ENCODE measurements at places on chromosomes 6 and 20.

DNA sequence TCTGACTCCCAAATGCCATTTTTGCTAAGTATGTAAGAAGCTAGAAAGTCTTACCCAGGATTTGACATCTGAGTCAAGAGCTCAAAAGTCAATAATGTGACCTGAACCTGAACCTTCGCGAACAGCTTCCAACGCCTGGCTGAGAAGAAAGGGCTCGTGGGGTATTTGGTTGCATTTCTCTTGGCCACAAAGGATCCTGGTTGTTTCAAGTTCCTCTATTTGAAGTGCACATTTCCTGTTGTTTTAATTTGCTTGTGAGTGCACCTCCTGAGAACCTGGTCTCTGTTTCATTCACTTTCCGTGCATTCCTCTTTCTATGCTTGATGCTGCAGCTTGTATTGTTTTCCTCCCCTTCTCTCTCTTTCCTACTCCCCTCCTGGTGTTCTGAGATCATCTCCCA is 212.5 kb downstream of the FOXA2 start:
- no peak for DNase-seq

DNA sequence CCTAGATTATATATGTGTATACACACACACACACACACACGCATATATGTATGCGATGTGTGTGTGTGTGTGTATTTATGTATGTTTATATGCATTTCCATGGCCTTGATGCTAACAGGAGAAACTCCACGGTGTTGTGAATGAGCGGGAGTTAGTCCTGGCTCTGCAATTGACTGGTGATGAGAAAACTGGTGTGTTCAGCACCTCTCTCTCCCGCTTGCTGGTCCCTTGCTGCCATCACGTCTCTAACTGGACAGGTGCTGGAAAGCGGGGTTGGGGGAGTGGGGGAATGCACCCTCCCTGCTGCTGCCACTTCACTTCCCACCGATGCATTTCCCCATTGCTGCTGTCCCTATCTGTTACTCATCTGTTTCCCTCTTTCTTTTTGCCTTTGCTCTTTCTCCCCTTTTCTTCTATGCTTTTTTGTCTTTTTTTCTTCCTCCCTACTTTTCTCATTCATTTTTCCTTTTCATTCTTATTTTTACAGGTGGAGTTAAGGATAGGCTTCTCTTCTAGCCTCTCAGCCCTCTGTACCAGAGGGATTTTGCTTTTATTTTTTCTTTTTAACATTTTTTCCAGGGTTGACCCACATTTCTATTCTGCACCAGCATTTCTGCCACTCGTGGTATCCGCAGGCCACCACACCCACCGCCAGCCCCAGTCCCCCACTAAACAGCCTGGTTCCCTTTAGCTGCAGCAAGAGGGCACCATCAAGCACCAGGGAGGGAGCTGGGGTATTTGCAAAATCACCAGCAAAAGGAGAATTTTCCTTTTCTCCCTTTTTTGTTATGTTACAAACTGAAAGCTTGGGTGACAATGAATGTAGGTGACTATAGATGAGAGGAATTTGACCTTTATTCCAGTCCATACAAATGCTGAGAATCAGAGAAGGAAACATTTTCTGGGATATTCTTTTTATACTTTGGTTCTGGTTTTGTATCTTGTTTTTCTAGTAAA is 115.6 kb downstream of the TCP11 start:
- no peak for DNase-seq

GRCh38 chr6:163302747-163303146 is 111.8 kb upstream of the QKI start:
- no peak for DNase-seq

DNA sequence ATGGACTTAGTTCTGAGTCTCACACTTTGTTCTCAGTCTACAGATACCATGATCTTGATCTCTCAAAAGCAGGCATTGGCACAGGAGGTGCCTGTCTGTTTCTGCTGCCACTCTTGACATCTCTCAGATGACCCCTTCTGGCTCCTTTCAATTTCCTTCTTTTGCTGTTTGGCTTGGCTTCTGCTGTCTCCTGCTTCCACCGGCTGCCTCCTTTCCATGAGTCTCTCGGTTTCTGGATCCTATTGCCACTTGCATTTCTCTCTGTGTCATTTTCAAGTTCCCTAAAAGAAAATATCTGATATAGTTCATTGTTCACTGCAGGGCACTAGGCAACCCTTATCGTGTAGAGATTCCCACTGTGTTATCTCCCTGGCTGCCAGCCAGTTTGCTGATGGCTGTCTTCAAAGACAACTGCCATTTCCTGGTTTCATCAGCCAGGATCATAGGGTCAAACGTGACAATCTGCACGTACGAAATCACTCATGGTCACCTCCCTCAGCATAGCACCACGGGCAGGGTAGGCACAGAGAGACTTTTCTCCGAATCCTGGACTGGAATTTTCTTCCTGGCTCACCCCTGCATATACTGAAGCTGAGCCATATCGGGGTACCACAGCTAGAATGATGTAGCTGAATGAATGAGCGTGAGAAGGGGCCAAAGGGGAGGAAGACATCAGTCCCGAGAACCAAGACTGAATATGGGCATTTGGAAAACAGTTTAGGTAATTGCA is 144.6 kb upstream of the TMEM170B start:
- DNase-seq = no peak

- DNase-seq = no peak
These were observed 10.0 kb upstream of the LATS1 start for GRCh38 chr6:149727793-149728498.

DNA sequence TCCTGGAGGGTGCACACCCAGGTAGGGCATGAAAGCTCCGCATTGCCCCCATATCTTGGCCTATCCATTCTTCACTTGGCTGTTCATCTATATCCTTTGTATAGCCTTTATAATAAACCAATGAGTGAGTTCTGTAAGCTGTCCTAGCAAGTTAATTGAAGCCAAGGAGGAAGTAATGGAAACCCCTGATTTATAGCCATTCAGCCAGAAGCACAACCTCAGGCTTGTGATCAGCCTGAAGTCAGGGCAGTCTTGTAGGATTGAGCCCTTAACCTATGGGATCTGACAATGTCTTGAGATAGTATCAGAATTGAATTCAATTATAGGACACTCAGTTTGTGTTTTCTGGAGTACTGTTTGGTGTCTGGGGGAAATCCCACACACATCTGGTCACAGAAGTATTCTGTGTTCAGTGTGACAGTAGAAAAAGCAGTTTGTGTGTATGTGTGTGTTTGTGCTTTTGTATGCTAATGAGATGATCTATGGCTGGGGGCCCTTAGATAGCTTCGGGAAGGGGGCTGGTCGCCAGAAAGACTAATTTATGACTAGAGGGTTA is 5.7 kb downstream of the NT5E start:
- no peak for DNase-seq

Measured in stimulated activated CD8-positive, alpha-beta memory T cell treated with anti-CD3 and anti-CD28 coated beads, Interleukin-7, amount 100 ng/mL, for 24 hours (primary cell).